Metanephros (tissue), 2 donors: ENCODE measurements at places on chromosomes 4 and X. TPM values are rescaled to one million over a fixed set of nuclear protein-coding genes. Genes with fewer than 3 reads are reported as not detected.

The PDGFC gene
- total RNA-seq, result 40.4 TPM

The EDA gene
- 11.7 TPM for total RNA-seq

The NHSL2 gene
- 9.3 TPM for total RNA-seq

The KLHL13 gene
- 82.4 TPM for total RNA-seq

The RS1 gene
- not detected for total RNA-seq

The ARHGAP36 gene
- total RNA-seq, result 36.8 TPM

The NPY2R gene
- 0.23 TPM for total RNA-seq

The MAOB gene
- total RNA-seq, result 12.9 TPM

The BEX1 gene
- 14.8 TPM for total RNA-seq

The CLCN5 gene
- total RNA-seq, result 121 TPM
